NCI-H1436 (cell line): ENCODE measurements at places on chromosomes 1 and 21.

GRCh38 chr1:245217853-245218608 is 63.2 kb downstream of the KIF26B start:
- DNase-seq = no peak

DNA sequence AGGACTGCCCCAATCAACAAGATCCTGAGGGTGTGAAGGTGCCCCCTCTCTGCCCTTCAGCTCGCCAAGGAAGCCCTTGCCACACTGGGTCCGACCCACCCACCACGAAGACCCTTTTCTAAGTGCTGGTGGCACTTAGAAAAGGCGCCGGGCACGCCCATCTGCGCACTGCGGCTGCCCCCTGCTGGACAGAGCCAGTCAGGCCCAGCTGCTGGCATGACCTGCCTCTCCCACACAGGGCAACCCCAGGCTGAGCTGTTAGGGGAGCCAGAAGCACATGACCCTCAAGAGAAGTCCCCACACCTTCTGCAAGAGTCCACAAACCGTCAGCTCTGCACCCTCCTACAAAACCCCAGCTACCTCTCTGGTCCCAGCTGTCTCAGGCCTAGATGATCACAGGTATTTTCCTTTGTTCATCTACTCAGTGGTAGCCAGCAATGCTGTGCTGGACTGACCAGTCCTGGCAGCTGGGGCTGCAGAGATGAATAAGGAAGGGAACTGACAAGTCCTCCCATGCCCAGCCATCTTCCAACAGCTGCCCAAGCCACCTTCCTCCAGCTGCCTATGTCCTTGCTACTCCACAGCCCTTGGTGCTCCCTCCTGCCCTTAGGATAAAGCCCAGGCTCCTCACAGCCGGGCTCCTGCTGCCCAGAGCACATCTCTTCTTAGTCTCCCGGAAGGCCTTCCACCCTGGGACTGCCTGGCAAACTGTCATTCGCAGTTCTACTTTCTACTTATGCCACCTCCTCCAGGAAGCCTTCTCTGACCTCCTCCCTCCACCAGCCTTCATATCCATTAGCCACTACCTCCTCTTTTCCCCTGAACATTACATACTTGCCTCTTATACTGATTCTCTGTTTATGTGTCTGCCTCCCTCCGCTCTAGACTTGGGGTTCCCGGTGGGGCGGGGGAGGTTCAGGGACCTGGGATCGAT is 39.8 kb upstream of the ZC3H12A start:
- peak; percentile 38 for DNase-seq

DNA sequence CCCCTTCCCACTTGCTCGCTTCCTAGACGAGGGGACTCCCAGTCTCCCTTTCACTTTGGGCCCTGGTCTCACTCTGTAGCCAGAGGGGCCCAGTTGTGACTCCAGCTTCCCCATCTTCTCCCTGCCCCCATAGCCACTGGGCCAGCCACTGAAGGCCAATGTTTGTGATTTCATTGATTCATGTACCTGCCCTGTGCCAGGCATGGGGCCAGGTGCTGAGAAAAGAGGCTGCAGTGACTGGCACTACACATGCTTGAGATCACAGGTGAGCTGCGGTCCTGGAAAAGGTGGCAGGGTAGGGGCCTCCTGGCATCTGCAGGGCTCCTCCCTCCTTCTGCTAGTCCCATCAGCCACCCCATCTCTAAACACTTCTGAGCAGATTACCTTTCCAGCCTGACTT is 345.3 kb upstream of the VAMP3 start:
- no peak for DNase-seq

GRCh38 chr1:74505928-74506710 is 6.3 kb downstream of the LRRC53 start:
- DNase-seq = no peak

- no peak for DNase-seq
Observed at GRCh38 chr1:17920881-17921640, 165.9 kb downstream of the ACTL8 start.
